CD4-positive, alpha-beta T cell treated with Interleukin-2 at 100 ng/mL for 4 hours (primary cell): ENCODE measurements at places on chromosomes 1 and 21.

DNA sequence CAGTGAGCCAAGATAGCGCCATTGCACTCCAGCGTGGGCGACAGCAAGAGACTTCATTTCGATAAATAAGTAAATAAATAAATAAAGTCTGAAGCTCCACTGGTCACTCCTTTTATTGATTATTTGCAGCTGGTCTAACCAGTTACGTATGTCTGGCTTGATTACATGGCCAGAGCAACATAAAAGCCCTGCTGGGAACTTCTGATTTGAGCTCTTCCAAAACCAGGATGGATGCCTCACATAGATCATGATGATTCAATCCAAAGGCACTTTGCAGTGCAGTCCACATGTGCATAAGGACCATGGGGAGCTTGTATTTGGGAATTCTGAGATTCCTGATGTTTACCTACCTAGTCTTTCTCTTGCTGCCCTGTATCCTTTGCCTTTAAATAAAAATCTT is 24.0 kb downstream of the NSUN4 start:
- DNase-seq: no peak

- DNase-seq: no peak
Observed at GRCh38 chr21:37566790-37567615, 200.4 kb downstream of the DYRK1A start.

DNA sequence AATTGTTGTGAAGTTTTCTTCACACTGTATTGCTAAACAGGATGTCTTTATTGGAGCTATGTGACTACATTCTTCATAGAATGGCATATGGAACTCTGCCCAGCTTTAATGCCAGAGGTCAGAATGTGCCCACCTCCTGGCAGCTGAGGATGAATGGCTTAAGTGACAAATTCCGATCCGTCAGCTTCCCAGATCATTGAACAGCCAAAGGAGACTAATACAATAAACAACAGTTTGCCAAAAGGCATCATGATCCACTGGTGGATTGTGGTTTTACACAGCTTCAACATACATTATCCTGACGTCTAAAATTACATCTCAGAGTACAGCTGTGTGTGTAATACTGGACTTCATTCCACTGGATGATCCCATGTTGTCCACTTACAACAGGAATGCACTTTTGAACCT is 68.7 kb upstream of the C1orf105 start:
- no peak for DNase-seq

- no peak for DNase-seq
Observed at GRCh38 chr1:172344444-172344843, 76.0 kb upstream of the C1orf105 start.

- DNase-seq: no peak
Observed at GRCh38 chr1:216306830-216307229, 116.4 kb downstream of the USH2A start.

GRCh38 chr1:67372136-67372535 is 58.1 kb downstream of the SERBP1 start:
- no peak for DNase-seq

DNA sequence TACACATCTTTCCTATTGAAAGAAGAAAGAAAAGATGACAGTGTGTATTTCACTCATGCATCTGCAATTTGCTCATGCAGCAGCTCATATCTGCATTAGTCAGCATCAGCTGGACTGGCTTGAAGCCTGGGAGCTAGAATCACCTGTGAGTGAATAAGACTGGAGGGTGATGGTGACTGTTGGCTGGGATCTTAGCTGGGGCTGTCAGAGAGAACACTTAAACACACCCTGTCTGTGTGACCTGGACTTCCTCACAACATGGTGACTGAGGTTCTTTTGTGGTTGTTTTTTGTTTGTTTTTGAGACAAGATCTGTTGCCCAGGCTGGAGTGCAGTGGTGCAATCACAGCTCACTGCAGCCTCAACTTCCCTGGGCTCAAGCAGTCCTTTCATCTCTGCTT is 24.9 kb downstream of the KLHDC7A start:
- no peak for DNase-seq
